ENCODE measurements at places on chromosomes 5 and 9. TPM values are rescaled to one million over a fixed set of nuclear protein-coding genes. Genes with fewer than 3 reads are reported as not detected.

The ABCA1 gene
- 11.2 TPM for total RNA-seq

GRCh38 chr9:36317766-36318165 lies 59.5 kb upstream of the GNE start:
- DNase-seq = no peak

GRCh38 chr5:136676685-136677084 lies 311.3 kb upstream of the TRPC7 start:
- DNase-seq = no peak

The RNF180 gene
- total RNA-seq = not detected

DNA sequence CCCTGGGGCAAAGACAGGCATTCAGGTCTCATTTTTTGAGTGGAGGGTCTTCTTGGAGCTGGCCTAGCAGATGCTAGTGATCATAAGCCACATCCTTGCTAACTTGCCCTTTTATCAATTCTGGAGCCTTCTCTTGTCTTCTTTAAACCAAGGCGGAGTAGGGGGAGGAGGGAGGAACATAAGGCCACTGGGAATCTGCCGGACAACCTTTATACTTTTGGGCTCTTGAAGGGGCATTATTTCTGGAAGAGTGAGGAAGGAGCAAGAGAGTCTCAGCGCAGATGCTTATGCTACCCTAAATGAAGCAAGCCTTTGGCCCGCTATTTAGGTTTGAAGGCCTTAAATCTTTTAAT lies 2.0 kb downstream of the TMEFF1 start:
- DNase-seq = no peak

The FXN gene
- 9.7 TPM for total RNA-seq

The MSH3 gene
- total RNA-seq = 8.6 TPM

The ST8SIA4 gene
- total RNA-seq = 16.4 TPM

The TRIP13 gene
- total RNA-seq = 0.33 TPM

The FAM221B gene
- total RNA-seq = not detected

The PCDHGB5 gene
- not detected for total RNA-seq
